ENCODE measurements at places on chromosomes 1 and 21. TPM values are rescaled to one million over a fixed set of nuclear protein-coding genes. Genes with fewer than 3 reads are reported as not detected.

The C1orf141 gene
- total RNA-seq: under 0.01 TPM

The CD247 gene
- 1.2 TPM for total RNA-seq

The SWT1 gene
- 59.5 TPM for total RNA-seq

The PAX7 gene
- total RNA-seq: under 0.01 TPM

The CELA2B gene
- total RNA-seq: not detected

The S100A16 gene
- total RNA-seq: 13.0 TPM

The CLCNKB gene
- under 0.01 TPM for total RNA-seq

The TMEM52 gene
- 1.6 TPM for total RNA-seq

The OSCP1 gene
- total RNA-seq: 20.8 TPM

The MYOCOS gene
- not detected for total RNA-seq

The IGSF9 gene
- total RNA-seq: 5.3 TPM

The CBS gene
- total RNA-seq: 51.4 TPM

The NLRP3 gene
- total RNA-seq: 0.82 TPM

The CNN3 gene
- total RNA-seq: 171 TPM

The CYP4B1 gene
- total RNA-seq: not detected

The KANK4 gene
- total RNA-seq: 1.2 TPM

The C1orf185 gene
- total RNA-seq: not detected

The VANGL2 gene
- 11.0 TPM for total RNA-seq

The PCSK9 gene
- 4.1 TPM for total RNA-seq

The AGMAT gene
- 0.82 TPM for total RNA-seq

The DENND2C gene
- 2.0 TPM for total RNA-seq

The RORC gene
- under 0.01 TPM for total RNA-seq

The BRDT gene
- total RNA-seq: not detected

The SCMH1 gene
- total RNA-seq: 29.8 TPM

The CD164L2 gene
- total RNA-seq: not detected

The SPRR3 gene
- total RNA-seq: not detected

The LCK gene
- not detected for total RNA-seq

The LCE3D gene
- not detected for total RNA-seq

The TRIM67 gene
- total RNA-seq: 24.1 TPM

The AKR7A3 gene
- total RNA-seq: 1.2 TPM

The PPIAL4G gene
- 0.41 TPM for total RNA-seq

The CFAP141 gene
- total RNA-seq: not detected

The PROX1 gene
- 6.5 TPM for total RNA-seq

The C1orf35 gene
- 4.1 TPM for total RNA-seq

The SPATA45 gene
- total RNA-seq: 2.0 TPM

The SLC25A34 gene
- total RNA-seq: not detected

The OR2AK2 gene
- total RNA-seq: 0.41 TPM

The GUCA2B gene
- not detected for total RNA-seq

Measured in frontal cortex (tissue), 4 donors.